ENCODE measurements at places on chromosomes 3 and 15.

- no peak for DNase-seq
Observed at GRCh38 chr3:36295296-36295695, 85.0 kb upstream of the STAC start.

DNA sequence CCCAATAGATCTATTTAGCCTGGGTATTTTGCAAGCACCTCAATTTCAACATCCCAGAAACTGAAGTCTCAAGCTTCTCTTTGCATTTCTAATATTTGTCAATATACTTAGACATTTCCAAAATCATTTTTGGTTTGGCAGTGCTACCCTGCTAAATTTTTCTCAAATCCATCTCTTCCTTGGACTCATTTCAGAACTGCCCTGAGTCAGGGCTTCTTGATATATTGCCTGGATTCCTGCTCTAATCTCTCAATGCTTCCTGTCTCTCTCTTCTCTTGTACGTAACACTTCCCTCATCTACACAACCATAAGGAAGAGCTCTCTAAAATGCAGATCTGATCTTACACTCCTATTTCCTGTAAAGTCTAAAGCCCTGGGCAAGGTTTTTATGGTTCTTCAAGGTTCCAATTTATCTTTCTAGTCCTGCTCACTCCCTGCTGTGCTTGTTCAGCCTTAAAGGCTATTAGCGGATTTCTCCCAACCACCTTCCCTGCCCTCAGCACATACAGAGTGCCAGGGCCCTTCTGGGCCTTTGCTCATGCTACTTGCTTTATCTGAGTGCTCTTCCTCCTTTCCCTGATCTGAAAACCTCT is 53.0 kb upstream of the MME start:
- DNase-seq = no peak

DNA sequence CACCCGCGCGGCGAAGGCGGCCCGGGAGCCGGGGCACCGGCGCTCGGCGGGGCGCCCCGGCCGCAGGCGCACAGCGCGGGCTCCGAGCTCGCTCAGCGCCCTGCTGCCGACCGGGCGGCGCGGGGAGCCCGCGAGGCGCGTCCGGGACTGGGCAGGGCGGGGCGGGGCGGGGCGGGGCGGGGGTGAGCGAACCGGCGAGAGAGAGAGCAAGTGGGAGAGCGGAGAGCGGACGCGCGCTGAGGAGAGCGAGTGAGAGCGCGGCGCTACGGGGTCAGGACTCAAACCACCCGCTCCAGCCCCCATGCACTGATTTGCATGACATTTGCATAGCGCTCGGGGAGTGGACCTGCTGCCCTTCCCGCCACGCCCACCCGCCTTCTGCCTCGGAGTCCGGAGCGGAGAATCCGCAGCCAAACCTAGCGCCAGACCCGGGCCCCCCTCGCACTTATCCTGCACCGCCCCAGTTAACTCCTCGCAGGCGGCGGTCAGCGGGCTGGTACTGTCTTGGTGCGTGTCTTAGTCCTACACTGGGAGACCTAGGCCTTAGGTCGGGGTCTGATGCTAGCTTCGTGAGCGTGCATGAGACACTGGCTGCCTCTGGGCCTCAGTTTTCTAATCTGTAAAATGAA is at the start of gene MYLK:
Gene MYLK (minus strand): TSS at position 130 of the 629 bp plus-strand sequence. CDS start 90,491 bp downstream, outside the sequence.
- DNase-seq = no peak

DNA sequence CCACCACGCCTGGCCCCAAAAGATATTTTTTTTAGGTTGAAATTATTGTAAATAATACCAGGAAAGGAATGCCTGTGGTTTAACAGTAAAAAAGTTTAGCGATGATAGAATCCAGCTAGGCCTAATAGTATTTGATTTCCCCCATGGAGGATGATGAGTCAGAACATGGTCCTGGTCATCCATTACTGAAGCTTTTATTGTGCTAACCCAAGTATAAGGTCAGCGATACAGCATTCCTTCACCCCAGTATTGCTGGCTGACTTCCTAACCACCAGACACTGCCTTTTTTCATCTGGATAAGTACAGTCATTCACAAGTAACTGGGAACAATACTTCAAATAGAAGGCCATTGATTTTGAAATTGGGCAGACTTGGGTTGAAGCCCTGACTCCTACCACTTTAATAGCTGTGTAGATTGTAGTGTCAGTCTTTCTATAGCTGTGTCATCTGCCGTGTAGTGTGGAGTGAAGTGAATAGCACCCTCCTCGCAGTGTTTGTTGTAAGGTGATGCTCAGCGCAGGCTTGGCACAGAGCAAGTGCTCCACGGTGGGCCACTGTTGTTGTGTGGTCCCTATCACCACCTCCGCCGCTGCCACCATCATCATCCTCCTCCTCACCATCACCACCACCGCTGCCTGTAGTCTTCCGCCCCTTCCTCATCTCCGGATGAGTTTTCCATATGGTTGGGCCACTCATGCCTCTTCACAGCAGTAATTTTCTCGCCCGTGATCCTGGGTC is 436.0 kb upstream of the TPM1 start:
- DNase-seq = no peak

DNA sequence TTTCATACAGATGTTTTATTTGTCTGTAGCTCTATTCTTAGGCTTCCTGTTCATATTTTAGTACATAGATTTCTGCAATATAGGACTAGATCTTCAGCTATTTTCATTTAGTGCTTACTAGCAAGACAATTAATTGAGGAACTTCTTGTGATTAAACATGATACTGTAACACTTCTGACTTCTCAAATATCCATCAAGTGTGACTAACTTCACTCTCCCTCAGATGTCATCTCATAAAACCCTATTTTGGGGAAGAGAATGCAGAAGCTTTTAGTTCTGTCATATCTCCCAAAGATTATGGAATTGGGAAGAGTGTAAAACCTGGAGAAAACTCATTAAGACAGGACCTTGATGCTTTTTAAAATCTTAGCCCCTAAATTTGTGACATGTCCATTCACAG is 28.6 kb upstream of the GOLIM4 start:
- DNase-seq = no peak

Measured in CD4-positive, alpha-beta memory T cell (primary cell).